ENCODE measurements at places on chromosomes 16 and 17.

- DNase-seq: no peak
These were observed 22.9 kb downstream of the GNPTG start for GRCh38 chr16:1374418-1375297.

GRCh38 chr17:50146230-50146926 is 4.1 kb downstream of the PPP1R9B start:
- no peak for DNase-seq

GRCh38 chr16:69130461-69130860 is 1.9 kb downstream of the CHTF8 start:
- DNase-seq: no peak

DNA sequence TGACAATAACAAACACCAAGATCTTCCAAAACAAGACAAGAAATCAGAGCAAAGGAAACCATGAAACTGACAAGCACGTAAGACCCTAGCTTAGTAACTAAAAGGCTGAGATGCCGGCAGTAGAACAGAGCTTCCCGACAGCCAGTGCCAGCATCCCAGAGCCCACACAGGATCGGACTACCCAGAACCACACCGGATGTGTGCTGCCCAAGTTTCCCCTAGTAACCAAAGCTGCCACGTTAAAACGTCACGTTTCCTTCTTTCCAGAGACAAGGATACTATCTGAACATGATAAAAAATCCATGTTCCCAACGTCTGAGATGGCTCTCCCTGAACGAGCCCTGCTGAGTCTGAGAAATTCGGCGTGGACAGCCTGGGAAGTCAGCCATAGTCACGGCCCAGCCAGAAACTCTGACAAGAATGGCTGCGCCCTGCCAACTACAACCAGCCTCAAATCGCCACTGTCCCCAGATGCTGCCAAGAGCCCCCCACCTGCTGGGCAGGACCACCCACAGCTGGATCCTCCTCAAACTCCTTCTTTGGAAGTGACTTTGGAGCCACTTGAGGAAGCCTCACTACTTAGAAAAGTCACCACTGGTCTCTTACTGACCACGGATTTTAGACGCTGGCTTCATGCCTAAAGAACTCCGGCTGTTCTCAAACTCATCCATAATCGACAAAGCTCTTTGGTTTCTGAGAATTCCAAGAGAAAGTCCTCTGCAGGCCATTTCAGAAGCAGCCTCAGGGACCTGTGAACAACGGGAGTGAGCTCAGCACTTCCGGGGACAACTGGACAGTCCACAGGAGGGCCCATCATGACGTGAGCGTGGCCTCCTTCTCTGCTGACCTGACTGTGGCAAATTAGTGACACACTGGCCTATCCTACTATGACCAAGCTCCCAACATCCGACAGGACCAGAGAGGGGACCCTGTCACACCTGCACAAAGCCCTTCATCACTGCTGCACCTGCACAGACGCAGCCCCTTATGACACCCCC is 16.7 kb downstream of the CCDC57 start:
- no peak for DNase-seq

- DNase-seq: no peak
These were observed 7.1 kb upstream of the ZNF747 start for GRCh38 chr16:30541502-30542329.

GRCh38 chr17:78113804-78114785 is 14.5 kb downstream of the TMC6 start:
- DNase-seq: no peak

DNA sequence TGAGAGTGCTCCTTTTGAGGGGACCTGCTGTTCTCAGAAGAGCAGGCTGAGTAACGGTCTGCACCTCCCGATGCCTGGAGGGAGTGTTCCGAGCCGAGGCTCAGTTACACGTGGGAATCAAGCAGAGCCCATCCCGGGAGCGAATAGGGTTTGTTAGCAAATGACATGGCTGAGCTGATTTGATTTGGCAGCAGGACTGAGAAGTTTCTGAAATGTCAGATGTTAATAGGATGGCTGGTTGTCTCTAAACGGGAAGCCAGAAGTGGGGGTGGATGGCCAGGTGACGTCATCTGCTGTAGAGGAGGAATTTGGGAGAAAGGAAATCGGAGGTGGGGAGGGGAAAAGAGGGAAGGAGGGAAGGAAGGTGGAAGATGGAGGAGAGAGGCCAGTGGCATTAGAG is 128.0 kb downstream of the RAP1GAP2 start:
- no peak for DNase-seq

DNA sequence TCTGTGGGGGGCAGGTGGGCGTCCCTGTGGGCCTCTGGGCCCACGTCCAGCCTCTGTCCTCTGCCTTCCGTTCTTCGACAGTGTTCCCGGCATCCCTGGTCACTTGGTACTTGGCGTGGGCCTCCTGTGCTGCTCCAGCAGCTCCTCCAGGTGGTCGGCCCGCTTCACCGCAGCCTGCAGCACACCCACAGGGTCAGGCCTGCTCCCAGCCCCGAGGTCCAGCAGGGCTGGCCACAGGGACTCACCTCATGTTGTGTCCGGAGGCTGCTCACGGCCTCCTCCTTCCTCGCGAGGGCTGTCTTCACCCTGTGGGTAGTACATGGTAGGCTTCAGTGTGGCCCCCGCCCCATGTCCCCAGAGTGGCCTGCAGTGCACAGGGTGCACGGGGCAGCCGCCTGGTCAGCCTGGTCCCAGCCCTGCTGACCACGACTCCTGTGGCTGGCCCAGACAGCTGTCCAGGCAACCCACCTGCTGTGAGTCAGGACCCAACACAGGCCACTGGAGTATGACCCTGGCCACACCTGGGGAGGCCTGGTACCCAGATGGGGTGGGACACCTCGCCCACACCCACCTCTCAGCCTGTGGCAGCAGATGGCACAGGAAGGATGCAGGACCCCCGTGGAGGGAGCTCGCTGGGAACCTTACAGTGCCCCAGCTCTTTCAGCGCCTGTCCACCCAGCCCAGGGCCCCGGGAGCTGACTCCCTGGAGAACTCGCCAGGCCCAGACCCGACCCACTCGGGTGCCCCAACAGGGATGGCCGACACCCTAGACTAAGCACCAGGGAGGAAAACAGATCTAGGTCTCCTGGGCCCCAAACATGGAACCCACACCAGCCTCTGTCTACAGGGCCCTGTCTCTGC is 23.9 kb upstream of the AATK start:
- no peak for DNase-seq

GRCh38 chr16:3119701-3120408 is 7.5 kb downstream of the ZNF205 start:
- no peak for DNase-seq

- no peak for DNase-seq
These were observed 76.4 kb downstream of the SOCS1 start for GRCh38 chr16:11179574-11179973.

- no peak for DNase-seq
These were observed 8.8 kb upstream of the RAB40C start for GRCh38 chr16:580946-581498.

DNA sequence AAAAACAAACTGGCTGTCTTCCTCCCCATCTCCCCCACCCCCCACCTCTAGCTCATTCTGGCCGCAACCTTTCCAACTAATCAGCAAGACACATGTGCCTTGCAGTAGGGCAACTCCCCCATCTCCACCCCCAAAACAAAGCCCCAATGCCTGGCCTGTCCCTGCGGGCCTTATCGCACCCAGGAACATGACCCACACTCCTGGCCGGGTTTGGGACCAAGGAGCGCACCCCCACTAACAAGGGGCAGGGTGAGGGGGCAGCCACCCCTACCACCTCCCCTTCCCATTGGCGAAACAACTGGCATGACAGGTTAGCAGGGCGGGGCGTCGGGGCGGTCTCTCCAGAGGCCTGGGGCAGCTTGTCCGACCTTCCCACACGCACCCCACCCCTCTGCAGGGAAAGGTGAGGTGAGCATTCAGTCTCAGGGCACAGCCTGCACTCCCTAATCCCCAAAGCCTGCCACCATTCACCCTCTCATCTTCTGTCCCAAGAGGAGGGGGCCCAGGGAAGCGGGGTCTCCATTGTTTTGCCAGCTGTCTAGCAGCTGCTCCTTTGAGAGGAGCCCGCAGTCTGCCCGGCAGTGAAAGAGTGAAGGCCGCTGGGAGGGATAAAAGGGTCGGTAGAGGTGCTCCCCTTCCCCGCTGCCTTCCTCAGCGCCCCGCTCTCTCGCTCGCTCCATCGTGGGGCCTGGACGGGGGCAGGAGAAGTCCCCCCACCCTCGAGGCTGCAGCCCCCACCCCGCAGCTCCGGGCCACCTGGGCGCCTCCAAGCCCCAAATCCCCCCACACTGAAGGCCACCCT is 765 bp downstream of the MYO18A start:
- DNase-seq: peak; percentile 36

GRCh38 chr17:70773258-70773657 is 603.9 kb downstream of the KCNJ2 start:
- DNase-seq: no peak

- no peak for DNase-seq
These were observed 18.6 kb upstream of the CLTC start for GRCh38 chr17:59601130-59601529.
